Germinal center (tissue), 1 donor: ENCODE measurements at places on chromosomes 7 and 10.

GRCh38 chr10:44636625-44637024, 251.7 kb upstream of the CXCL12 start:
- no peak for DNase-seq

- no peak for DNase-seq
Measured at GRCh38 chr10:3312403-3312940, 139.9 kb upstream of the PITRM1 start.

- no peak for DNase-seq
Measured at GRCh38 chr7:138254444-138254843, 178.2 kb downstream of the AKR1D1 start.

- DNase-seq, result no peak
Measured at GRCh38 chr7:70006261-70006920, 408.1 kb downstream of the AUTS2 start.

GRCh38 chr7:47188136-47188535, 393.8 kb downstream of the TNS3 start:
- no peak for DNase-seq

GRCh38 chr7:66771795-66772194, 31.3 kb downstream of the RABGEF1 start:
- no peak for DNase-seq

GRCh38 chr7:56537477-56537876, 421.3 kb upstream of the NUPR2 start:
- DNase-seq, result no peak

DNA sequence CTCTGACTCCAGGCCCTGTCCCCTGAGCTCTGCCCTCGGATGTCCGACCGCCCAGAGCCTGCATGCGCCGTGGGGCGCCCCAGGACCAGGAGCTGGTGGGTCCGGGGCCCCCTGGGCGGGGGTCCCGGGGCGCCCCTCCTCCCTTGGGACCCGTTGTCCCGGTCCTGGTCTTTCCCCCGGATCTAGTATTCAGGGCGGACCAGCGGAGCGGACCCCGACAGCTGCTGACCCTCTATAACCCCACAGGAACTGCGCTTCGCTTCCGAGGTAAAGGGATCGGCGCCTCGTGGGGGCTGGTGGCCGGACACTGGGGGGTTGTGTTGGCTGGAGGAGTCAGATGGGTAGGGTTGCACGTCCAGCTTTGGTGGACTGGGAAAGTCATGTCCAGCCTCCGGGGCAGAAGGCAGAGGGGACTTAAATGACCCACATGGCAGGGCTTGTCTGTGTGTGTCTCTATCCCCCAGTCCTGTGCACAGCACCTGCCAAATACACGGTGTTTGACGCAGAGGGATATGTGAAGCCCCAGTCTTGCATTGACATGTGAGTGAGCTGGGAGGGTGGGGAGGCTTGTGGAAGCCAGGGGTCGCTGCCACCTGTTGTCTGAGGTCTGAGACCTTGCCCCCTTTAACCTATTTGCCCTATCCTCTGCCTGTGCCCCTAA, 520 bp downstream of the MOSPD3 start:
- no peak for DNase-seq

DNA sequence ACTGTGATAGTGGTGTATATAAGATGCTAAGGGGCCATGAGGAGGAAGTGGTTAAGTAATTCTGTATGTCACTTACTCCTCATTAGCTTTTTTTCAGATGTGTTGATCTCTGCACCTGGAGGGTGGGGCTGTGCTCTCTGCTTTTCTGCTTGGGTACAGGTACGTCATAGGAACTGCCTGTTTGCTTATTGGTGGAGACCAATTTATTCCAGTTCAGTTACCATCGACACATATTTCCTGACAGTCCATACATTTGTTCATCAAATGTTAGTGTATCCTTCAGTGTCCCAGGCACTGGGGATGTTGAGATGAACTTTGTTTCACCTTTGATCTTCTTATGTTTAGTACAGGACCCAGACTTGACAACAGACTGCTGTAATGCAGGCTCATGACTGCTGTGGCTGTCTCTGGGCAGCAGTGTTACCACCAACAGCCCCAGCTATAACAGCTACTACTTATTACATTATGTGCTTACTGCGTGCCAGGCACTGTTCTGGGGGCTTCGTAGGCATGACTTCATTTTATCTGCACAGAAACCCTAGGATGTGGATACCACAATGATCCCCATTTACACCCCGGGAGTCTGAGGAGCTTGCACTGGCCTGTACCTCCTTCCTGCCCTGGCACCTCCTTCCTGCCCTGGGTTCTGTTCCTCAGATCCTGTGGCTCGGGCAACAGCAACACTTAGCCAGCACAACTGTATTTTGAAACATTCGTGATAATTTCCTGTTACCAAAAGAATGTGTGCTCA, 87.4 kb downstream of the BUB3 start:
- peak; percentile 16 for DNase-seq

GRCh38 chr7:23431702-23432199, 38.5 kb downstream of the IGF2BP3 start:
- DNase-seq, result no peak

DNA sequence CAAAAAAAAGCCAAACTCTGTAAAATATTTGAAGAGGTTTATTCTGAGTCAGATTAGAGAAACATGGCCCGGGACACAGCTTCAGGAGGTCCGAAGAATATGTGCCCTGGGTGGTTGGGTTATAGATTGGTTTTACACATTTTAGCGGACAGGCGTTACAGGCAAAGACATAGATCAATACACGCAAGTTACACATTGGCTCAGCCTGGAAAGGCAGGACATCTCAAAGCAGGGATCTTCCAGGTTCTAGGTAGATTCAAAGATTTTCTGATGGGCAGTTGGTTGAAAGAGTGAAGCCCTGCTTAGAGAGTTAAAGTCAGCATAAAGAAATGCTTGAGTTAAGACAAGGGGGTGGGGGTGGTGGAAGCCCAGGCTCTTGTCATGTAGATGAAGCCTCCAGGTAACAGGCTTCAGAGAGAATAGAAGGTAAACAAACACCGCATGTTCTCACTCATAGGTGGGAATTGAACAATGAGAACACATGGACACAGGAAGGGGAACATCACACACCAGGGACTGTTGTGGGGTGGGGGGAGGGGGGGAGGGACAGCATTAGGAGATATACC, 464.3 kb upstream of the ADARB2 start:
- no peak for DNase-seq

DNA sequence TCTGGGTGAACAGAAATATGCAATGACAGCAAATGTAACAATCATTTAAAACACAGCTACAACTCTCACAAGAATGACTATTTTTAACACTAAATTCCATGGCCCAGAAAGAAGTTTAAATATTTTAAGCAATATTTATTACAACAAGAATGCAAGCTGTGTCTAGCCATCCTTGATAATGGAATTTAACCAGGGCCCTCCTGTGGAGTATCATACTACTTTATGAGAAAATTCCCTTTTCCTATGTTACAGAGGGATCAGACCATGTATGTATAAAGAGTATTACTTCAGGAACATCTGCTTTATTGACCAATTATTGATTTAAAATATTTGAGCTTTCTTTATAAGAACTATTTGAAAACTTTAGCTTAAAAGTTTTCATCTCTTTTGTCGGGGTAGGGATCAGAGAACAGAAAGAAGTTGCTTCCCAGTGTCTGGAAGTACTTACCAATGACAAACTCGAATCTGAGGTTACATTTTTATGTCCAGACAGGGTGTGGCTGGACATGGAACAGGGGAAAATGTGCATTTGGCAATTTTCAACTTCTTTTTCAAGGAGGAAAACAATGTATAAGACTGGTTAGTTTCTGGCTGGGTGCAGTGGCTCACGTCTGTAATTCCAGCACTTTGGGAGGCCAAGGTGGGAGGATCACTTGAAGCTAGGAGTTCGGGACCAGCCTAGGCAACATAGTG, 48.3 kb upstream of the NRBF2 start:
- DNase-seq, result no peak

GRCh38 chr7:12007576-12007975, 175.6 kb upstream of the THSD7A start:
- no peak for DNase-seq
